ENCODE measurements at places on chromosomes 12 and 14.
A peak's percentile ranks its signal among the peaks of the same experiment; 100 is the strongest.

DNA sequence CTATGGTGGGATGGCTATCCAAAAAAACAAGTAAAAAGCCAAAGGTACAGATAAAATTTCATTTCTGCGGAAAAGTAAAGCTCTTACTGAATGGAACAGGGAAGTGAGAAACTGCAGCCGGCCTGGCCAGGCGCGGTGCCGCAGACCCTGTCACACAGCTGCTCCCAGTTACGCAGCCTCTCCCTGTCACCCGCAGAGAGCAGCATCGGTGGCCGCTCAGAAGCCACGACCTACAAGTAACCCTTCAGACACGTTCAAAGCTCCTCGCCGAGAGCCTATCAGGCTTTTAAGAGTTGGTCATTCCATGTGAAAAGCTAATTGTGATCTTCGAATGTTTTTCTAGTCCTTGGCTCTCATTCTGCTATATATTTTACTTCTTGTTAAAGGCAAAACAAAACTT, 11.0 kb upstream of the ANKLE2 start:
- DNase-seq, result peak; percentile 46

DNA sequence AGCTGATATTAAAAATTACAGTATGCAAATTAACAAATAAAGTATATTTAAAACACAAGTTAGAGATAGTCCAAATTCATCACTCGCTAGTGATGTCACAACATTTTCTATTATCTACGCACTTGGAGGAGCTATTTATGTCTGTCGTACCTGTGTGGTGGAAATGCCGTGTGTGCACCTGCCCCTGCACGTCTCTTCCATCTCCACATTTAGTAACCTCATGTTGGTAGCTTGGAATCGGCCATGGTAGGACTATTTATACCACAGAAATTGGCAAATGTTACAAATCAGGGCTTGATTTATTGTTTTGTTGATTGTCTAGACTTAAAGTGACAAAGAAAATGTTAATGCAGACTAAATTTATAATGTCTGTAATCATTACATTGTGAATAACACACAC, 62.6 kb upstream of the NTF3 start:
- DNase-seq, result no peak

- no peak for DNase-seq
Measured at GRCh38 chr14:58724702-58725101, 86.9 kb downstream of the DACT1 start.

- no peak for DNase-seq
Measured at GRCh38 chr14:69863083-69863482, 16.1 kb upstream of the SMOC1 start.

DNA sequence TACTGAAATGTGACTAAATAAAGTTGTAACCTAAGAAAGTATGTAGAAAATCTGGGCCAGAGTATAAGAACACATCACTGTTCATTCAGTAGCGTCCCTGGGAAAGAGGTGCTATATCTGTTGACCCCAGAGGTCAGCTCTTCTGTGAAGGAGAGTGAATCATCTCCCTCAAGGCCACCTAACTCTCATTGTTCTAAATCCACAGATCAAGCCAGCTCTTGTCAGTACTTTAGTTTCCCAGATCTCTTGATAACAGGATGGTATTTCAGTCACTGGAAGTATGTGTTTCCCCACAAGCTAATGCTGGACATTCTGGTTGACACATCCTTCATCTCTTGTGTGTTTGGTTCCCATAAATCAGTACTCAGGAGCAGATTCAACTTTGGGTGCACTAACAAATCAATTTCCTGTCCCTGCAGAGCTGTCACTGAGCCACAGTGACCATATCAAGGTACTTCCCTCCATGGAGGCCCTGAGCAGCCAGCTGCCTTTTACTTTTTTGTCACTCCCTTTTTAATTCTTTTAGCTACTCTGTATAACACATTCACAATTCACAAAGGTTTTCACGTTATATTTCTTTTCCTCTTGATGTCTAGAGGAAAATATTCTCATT, 7.8 kb downstream of the KRT1 start:
- DNase-seq, result no peak

- DNase-seq, result no peak
Measured at GRCh38 chr12:112615196-112615595, 176.4 kb upstream of the RPH3A start.

DNA sequence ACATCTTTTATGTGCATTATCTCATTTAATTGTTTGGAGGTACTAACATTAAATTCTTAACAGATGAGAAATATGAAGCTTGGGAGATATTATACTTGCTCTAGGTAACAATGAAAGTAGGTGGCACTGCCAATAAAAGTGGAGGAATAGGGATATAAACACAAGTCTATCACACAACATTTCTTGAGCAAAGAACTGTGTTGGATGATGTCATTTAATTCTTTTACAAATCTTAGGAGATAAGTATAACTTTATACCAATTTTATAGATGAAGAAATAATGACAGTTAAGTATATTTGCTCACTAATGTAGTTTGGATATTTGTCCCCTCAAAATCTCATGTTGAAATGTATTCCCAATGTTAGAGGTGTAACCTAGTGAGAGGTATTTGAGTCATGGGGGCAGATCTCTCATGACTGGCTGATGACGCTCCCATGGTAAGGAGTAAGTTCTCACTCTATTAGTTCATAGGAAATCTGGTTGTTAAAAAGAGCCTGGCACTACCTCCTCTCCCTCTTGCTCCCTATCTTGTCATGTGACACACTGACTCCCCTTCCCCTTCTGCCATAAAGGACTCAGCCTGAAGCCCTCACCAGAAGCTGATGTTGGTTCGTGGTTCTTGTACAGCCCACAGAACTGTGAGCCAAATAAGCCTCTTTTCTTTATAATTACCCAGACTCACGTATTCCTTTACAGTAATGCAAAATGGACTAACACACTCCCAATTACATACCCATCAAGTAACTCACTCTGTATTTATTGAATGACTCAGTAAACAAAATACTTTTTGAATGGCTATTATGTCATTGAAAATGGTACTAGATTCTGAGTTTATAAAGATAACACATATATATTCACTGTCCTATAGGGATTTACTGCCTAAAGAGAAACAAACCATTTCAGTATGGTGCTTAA, 146.8 kb upstream of the KITLG start:
- DNase-seq, result no peak

GRCh38 chr12:4271717-4272423, 1.7 kb upstream of the CCND2 start:
- peak; percentile 87 for DNase-seq

DNA sequence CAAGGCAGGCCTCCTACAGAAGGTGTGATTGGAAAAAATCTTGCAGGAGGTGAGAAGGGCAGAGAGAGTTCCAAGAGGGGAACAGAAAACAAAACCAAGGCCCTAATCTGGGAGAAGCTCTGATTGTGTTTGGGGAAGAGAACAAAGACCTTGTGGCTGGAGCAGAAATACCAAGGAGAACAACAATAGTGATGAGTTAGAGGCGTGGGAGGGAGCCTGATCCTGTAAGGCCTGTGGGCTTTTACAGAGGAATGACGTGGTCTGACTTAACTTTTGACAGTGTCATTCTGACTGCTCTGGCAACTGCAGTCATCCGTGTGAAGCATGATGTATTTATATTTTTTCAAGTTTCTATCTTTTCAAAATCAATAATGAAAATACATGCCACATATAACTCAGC, 200.6 kb downstream of the ANO4 start:
- no peak for DNase-seq

DNA sequence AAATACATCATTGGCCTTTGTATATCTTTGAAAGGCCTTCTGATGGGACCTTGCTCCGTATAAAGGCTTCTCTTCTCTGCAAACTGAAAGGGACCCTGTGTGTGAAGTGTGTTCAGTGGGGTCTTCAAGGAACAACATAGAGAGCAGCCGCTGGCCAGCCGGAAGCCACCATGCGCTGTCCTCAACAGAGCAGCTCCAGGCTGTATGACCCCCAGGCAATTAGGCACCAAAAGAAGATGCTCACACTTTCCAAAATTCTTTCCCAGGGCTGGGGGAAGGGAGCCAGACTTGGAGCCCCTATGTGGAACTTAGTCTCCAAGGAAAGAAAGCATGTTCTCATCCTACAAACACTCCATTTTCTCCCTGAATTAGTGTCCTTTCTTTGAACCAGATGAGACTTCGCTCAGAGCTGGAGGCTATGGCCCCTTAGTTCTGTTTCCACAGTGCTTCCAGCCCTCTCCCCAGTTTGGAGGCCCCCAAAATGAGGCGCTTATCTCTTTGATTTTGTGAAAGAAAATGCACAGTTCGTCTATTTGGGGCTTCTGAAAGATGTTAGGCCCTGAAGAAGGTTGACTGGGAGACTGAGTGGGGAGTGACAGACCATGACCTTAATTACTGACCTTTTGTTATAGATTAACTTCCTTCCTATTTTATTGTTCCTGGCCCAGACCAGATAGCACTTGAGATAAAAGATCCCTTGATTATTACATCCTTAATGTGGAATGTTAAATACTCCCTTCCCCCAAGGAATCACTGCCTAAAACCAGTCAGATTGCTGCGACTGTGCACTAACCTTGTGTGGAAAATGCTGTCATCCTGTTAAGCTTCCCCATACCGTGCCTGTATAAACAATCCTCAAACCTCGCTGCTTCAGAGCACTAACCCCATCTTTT, 128.3 kb upstream of the FGD4 start:
- DNase-seq, result no peak

DNA sequence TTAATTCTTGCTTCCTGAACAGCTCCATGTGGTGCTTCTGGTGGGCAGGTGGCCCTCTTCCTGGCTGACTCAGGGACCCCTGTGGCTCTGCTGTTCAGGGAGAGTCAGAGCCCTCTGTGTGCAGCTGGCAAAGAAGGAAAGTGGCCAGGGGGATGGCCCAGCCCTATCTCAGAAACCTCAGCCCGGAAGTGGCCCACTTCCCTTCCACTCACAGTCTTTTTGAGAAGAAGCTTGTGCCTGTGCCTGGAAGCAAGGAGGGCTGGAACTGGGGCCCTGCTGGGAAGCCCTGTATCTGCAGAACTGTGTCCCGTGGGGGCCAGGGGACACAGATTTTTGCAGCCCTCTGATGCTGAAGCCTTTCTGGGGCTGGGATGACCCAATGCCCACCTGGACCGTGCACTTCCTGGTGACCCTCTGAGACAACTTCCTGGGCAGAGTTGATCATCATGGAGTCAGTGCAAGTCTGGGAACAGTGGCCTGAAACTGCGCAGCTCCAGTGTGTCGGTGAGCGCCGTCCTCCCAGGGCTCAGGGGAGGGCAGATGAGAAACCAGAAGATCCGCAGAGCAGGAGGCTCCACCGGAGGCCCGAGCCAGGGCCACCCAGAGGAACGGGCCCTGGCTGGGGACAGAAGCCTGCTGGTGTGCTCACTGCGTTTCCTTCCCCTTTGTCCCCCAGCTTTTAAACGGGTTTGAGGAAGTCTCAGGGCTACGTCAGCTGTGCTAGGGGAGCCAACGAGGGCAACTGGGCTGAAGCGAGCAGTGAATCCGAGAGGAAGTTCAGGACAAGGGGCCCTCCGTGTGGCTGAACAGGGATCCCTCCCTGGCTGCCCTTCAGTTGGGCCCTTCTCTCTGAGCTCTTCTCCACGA, 217.4 kb upstream of the RTL1 start:
- peak; percentile 63 for DNase-seq

DNA sequence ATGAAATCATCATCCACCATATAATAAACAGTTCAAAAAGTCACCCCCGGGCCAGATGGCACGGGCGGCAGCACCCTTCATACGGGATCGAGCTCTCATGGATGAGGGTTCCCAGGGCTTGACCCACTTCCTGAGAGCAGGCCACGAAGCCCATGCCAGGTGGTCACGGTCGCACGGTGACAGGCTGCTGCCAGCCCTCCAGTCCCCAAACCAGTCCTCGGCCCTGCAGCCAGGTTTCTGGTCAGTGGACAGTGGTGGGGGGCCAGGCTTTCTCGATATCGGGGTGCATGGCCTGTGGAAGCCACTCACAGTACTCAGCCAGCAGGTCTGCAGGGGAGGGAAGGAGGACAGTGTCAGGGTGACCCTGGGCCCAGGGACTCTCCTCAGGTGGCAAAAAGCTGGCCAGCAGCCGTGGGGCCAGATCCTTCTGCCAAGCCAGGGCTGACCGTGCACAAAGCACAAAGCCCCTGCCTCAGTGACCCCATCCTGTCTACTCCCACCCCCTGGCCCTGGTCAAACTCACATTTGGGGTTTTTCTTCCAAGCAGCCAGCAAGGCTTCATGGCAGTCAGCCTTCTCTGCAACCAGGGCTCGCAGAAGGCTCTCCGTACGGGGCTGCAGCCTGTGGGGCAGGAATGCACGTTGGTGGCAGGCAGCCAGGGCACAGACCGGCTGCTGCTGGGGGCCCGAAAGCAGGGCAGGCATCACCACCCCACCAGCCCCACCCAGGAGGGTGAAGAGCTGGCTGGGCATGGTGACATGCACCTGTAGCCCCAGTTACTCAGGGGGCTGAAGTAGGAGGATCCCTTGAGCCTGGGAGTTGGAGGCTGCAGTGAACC, 33.3 kb upstream of the UBC start:
- DNase-seq, result no peak

DNA sequence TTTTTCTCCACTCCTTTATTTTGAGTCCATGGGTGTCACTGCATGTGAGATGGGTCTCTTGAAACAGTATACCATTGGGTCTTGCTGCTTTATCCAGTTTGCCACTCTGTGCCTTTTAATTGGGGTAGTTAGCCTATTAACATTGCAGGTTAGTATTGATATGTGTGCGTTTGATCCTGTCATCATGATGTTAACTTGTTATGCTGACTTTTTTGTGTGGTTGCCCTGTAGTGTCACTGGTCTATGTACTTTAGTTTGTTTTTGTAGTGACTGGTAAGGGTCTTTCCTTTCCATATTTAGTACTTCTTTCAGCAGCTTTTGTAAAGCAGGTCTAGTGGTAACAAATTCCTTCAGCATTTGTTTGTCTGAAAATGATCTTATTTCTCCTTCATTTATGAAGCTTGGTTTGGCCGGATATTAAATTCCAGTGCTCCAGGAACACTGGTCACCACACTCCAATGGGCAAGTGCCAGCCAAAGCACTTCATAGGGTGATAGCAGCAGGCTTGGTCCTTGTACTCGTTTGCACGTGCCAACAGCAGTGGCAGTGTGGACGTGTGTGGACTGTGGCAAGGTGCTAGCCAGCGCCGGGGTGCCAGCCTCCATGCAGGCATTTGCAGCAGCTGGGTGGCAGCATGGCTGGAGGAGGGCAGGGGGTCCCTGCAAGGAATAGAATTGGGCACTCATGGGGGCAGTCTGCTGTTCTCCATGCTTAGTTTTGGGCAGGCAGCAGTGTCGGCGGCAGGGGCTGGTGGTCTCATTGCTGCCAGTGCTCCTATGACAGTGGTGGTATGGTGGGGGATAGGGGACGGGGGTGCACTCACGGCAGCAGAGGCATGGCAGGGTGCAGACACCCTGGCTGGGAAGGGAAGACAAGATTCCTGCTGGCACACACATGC, 53.5 kb downstream of the FRS2 start:
- no peak for DNase-seq

DNA sequence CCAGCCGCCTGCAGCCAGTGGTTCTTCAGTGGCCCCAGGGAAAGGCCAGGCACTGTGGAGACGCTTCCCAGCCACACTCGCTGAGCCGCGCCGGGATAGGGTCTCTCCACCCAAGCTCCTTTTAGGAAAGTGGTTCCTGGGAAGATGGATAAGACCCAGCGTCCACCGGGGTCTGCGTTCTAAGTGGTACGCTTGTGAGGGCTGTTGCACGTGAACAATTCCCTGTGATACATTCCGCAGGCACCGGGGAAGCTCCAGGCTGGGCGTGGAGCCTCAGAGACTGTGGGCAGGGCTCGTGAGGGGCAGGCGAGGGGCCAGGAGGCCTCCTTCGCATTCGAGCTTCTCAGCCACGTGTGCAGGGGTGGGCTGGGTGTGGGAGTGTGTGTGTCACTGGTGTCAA, 48.4 kb downstream of the GALNT9 start:
- DNase-seq, result no peak
